ENCODE measurements at places on chromosomes 5 and 9.

- DNase-seq, result no peak
These were observed 92.6 kb downstream of the RASEF start for GRCh38 chr9:82970359-82970758.

DNA sequence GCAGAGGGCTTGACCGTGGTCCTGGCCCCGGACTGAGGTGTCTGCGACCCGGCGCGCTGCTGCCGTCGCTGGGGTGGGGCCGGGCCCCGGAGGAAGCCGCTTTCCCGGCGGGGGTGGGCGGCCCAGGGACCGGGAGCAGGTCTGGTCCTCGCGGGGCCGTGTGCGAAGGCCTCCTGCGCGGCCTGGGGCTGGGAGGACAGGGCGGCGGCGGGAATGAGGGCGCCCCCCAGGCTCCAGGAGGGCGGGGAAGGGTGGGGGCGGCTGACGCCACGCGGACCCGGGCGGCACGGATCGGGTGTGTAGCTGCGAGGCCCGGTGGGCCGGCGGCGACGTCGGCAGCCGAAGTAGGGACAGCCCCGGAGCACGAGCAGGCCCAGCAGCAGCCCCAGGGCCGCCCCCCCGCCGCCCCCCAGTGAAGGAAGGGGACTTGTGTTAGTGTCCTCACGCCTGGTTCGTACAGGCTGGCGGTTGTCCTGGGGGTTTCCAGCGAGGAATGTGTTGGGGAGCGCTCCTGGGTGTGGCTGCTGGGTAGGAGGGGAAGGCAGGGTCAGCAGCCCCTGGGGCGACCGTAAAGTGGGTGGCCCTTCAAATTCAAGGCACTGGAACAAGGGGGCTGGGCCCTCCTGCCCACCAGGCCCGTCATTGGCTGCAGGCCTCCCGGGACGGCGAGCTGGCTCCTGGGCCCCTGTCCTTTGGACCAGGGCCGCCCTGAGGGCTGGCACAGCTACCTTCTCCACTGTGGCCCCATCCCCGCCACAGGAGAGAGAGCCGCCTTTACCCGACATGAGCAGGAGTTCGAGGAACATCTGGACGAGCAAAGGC is 597 bp upstream of the TMEM250 start:
- peak; percentile 43 for DNase-seq

- no peak for DNase-seq
These were observed 213.0 kb downstream of the FBXL17 start for GRCh38 chr5:108168915-108169314.

DNA sequence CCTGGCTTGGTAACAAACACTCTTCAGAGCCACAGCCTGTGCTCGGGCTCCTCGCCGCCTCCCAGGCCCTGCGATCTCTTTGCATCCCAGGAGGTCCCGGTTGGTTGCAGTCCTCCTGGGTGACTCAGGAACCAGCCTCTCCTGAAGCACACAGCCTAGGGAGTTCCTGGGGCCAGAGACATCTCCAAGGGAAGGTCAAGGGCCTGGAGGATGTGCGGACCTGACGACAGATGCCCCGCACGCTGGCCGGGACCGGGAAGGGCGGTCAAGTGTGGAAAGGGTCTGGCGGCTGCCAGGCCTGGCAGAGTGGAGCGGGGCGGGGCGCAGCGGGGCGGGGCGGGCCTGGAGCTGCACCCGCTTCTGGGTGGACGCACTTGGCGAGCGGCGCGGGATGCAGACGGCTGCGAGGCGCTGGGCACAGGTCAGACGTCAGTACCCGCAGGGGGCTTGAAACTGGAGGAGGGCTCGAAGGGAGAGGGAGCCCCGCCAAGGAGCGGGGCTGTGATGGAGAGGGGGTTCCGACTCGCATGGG is 45.0 kb upstream of the PRSS3 start:
- no peak for DNase-seq

DNA sequence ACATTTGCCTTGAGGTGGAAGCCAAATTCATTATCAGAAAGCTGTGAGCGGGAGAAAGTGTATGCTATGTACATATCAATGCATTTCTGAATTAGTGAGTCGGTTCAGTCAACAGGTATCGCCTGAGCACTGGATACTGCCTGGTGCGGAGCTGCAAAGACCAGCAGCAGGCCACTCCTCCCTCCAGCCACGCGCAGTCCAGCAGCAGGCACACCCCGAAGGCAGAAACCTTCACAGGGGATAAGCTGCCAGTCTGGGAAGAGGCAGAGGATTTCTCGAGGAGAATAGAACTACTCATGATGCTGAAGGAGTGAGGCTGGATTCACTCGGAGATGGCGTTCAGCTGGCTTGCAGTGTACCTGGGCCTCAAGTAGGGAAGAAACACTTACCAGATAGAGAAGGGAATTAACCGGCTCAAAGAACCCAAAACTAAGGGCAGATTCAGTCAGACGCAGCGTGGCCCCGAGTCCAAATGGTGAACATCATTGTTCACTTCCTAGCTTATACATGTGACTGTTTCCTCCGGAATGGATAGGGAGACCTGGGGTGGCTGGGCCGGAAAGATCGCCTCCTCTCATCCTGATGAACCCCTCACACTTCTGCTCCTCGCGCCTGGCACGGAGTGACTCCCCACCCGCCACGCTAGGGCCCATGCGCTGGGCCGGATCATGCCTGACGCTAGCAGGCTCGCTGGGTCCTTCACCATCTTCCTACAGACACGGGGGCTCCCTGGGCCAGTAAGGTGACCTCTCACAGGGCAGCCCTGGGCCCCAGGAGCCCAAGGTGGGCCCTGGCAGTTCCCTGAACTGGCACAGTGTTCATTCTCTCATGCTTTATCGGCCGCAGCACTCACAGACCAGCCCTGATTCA is 78.1 kb upstream of the SPATA31C2 start:
- no peak for DNase-seq

GRCh38 chr5:152813526-152813925 is 408.4 kb upstream of the NMUR2 start:
- DNase-seq, result peak; percentile 3

DNA sequence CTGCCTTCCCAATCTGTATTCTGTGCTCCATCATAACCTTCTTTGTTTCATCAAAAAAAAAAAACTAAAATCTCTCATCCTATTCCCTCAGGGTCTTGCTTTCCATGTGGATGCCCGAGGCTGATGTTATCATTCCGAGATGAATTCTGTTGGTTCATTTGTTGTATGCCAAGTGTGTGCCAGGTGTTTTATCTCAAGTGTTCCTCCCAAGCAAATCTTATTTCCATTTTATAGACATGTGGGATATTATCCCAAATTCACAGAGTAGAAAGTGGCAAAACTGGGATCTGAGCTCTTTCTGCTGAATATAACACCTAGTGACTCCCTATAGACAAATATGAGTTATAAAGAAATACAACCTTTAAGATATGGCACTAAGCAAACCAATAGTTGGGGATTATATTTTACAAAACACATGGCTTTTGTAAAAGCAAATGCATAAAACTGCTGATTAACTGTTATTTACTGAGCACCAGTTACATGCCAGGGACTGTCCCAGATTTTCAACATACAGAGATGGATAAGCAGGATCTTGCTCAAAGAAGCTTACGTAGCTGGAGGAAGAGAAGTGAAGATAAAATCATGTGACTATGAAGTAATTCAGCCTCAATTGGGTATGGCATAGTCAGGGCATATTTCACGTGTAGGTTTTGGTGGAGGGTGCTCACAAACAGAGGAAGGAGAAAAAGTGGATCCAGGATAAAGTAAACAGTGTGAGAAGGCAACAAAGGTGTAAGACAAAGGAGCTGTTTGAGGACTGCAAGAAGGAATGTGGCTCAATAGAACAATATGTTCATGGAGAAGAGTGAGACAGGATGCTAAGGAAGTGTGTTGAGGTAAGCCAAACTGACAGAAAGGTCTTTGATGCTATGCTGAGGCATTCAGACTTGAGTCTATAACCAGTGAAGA is 143.3 kb upstream of the ADAMTSL1 start:
- no peak for DNase-seq

- no peak for DNase-seq
These were observed 22.4 kb downstream of the GOLGA2 start for GRCh38 chr9:128253140-128253990.

GRCh38 chr5:64744914-64745313 is 23.6 kb downstream of the SREK1IP1 start:
- no peak for DNase-seq

DNA sequence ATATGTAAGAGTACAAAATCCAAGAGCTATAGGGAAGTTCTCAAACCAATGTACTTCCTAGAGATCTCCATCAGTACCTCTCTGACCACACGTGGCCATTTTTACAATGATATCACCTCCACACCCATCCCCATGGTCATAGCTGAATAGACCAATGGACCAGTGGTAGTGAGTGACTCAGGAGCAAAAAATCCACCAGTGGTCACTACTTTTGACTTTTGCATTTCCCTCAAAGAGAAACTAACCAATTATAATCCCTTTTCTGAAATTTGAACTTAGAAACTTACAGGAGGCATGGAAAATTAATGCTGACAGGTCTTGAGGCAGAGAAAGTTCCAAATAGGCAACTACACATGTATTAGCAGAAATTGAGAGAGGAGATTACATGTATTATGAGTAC is 238.4 kb downstream of the TRPM3 start:
- DNase-seq, result peak; percentile 19

GRCh38 chr9:82034956-82035731 is 46.6 kb downstream of the SPATA31D1 start:
- no peak for DNase-seq

GRCh38 chr5:321230-321725 is at the start of gene AHRR:
TSS of gene AHRR (plus strand) at chr5:321714. CDS start at chr5:343903, 22,189 bp downstream.
- DNase-seq, result peak; percentile 74

- no peak for DNase-seq
These were observed 30.8 kb downstream of the GALNT12 start for GRCh38 chr9:98838155-98838867.

GRCh38 chr5:39194466-39195136 is 24.8 kb downstream of the FYB1 start:
- peak; percentile 72 for DNase-seq

DNA sequence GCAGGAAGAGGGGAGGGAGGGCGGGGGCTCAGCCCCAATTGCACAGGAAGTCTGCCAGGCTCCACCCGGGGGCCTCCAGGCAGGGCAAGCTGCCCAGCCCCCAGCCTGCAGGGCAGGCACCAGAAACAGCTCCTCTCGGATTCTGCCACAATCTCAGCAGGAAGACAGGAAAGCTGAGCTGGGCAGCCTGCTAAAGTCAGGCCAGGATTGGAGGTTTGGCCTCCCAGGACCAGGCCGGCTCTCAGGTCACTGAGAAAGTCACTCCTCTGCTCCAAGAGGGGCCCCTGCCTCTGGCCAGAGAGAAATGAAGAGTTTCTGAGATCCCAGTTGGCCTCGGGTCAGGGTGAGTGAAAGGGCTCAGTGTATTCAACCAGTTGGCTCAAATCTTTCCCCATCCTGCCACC is 54.6 kb upstream of the STXBP1 start:
- DNase-seq, result peak; percentile 63

DNA sequence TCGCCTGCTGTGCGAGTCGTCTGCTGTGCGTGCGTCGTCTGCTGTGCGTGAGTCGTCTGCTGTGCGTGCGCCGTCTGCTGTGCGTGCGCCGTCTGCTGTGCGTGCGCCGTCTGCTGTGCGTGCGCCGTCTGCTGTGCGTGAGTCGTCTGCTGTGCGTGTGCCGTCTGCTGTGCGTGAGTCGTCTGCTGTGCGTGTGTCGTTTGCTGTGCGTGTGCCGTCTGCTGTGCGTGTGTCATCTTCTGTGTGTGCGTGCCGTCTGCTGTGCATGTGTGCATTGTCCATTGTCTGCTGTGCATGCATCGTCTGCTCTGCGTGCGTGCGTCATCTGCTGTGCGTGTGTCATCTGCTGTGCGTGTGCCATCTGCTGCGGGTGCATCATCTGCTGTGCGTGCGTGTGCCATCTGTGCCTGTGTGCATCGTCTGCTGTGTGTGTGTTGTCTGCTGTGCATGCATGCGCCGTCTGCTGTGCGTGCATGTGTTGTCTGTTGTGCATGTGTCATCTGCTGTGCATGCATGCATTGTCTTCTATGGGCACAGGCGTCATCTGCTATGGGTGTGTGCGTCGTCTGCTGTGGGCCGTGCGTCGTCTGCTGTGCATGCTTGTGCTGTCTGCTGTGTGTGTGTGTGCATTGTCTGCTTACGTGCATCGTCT is 68.6 kb upstream of the IRX4 start:
- DNase-seq, result no peak

- peak; percentile 87 for DNase-seq
These were observed 17.0 kb upstream of the MOCS2 start for GRCh38 chr5:53126521-53126920.

- no peak for DNase-seq
These were observed 129.2 kb upstream of the TNPO1 start for GRCh38 chr5:72687288-72687687.

DNA sequence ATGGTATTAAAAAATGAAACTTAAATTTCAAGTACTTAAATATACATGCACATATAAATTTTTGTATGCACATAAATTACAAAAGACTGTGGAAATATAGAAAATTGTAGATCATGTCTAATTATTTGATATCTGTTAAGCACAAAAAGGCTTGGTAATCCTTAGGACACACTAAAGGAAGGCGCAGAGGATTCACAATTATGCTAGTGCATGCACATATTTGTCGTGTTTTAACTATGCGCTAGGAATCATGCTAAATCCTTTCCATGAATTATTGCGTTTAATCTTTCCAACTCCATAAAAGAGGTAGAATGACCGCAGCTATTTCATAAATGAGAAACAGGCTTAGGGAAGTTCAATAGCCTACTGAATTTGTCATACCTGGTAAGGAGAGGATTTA is 244.1 kb upstream of the ITGA1 start:
- DNase-seq, result no peak

DNA sequence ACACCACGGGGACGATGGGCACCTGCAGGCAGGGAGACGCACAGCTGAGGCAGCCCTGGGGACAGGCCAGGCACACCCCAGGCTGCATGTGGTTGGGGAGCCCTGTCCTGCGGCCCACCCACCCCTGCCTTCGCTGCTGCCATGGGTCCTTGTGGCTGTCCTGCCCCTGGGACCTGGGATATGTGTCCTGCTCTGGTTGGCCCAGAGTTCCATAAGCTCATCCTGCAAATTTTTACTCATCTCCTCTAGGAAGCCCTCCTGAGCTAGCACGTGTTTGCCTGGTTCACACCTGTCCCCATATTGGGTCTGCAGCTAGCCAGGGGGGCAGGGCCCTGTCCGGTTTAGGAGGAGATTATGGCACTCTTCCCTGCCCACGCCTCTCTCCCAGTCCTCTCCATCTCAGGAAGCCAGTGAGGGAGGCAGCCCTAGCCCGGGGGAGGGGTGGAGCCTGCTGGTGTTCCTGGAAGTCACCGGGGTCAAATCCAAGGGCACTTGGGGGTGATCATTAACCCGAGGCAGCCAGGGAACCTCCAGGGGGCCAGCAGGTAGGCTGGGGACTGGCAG is 12.2 kb downstream of the EGFL7 start:
- no peak for DNase-seq

DNA sequence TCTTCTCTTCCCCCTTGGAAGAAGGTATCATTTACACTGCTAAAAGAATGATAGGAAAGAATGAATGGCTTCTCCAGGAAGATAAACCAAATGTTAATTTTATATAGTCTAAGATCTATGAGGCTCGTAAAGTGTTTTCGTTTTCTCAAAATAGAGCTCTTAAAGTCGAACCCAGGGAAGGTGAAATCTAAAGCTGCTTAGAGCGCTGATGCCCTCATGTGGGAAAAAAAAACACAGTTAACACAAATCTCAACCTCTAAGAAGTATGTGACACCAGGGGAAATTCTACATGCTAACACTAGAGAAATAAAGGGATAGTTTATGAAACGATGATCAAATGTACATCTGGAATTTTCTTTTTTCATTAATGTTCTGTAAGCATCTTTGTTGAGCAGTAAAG is 257.9 kb downstream of the RASEF start:
- no peak for DNase-seq
